Activated T-cell treated with anti-CD3 and anti-CD28 coated beads, Interleukin-2, amount 50 U/mL, for 48 hours (primary cell): ENCODE measurements at places on chromosomes 7 and 10.
A peak's percentile ranks its signal among the peaks of the same experiment; 100 is the strongest.

- no peak for DNase-seq
Measured at GRCh38 chr10:1190791-1191490, 134.8 kb downstream of the WDR37 start.

- no peak for DNase-seq
Measured at GRCh38 chr7:20223356-20223755, 6.2 kb upstream of the MACC1 start.

DNA sequence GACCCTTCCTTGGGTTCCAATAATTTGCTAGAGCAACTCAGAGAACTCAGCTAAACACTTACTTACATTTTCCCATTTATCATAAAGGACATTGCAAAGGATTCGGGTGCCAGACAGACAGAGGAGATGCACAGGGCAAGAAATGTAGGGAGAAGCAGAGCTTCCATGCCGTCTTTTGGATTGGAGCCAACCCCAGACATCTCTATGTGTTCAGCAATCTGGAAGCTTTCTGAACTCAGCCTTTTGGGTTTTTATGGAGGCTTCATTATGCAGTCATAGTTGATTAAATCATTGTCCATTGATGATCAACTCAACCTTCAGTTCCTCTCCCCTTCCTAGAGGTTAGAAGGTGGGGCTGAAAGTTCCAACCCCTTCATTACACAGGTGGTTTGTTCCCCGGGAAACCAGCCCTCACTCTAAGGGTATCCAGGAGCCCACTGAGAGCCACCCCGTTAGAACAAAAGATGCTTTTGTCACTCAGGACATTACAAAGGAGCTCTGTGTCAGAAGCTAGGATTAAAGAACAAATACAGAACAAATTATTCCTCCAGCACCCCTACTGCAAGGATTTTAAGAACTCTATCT lies 211.9 kb upstream of the VSTM2A start:
- no peak for DNase-seq

- no peak for DNase-seq
Measured at GRCh38 chr7:128008744-128009143, 22.5 kb downstream of the LRRC4 start.

GRCh38 chr10:95289003-95289920 lies 1.5 kb downstream of the PDLIM1 start:
- DNase-seq: no peak

DNA sequence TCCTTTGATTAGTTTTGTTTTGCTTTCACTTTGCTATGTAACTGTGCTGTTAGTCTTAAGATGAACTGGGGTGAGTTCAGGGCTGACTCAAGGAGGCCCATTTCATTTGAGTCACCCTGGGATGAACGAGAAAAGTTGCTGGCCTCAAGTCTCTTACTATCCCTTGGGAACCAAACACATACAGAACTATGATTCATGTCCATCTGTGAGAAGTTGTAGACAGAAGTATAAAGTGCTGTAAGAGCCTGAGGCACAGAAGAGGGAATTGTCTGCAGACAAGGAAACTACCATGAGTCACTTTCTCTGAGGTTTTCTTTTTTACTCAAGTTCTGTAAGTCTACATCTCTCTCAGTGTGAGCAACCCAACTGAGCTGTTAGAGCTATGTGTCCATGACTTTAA lies 179.8 kb upstream of the CSTF2T start:
- peak; percentile 37 for DNase-seq

GRCh38 chr7:86947929-86948328 lies 111.5 kb downstream of the ELAPOR2 start:
- DNase-seq: no peak

GRCh38 chr10:89604200-89604599 lies 40.8 kb downstream of the PANK1 start:
- no peak for DNase-seq

GRCh38 chr7:158074896-158075632 lies 512.6 kb downstream of the PTPRN2 start:
- DNase-seq: no peak

DNA sequence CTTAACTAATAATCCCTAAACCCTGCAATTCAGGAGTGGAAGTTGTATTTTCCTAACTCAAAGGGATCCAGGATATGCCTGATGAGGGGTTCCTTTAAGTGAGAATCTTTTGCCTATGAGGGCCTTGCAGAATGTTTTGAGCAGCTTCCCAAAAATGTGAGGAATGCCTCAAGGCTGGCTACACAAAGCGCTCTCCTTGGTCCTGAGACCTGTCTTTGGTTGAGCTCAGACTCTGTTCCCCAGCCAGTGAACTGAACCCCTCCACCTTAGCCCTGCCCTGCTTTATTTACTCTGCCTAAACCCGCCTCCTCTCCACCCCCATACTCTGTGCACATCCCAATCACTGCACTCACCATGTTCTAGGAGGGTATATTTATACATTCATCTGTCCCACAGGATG lies 108.6 kb downstream of the NRCAM start:
- no peak for DNase-seq

DNA sequence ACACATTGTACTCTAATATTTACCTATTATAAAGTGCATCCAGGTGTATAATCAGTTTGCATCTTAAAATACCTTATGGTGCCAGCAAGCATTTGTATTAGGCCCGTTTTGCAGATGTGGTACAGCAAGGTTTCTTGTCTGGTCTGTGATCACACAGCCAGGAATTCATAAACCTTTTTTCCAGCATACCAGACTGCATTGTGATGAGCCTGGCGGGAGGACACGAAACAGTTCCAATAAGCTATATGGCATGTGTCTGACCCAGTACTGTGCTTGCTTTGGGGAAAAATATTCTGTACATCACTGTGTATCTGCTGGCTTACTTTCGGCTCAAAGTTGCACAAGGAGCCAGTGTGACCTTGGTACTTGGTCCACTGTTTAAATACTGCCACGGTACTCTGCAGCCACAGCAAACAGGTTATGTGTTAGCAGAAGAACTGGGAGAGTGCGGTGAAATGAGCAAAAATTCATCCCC lies 36.3 kb downstream of the CHN2 start:
- no peak for DNase-seq

GRCh38 chr10:50740293-50740648 lies 535 bp downstream of the ASAH2B start:
- DNase-seq: peak; percentile 32

- DNase-seq: no peak
Measured at GRCh38 chr7:2003931-2004812, 228.6 kb downstream of the MAD1L1 start.

DNA sequence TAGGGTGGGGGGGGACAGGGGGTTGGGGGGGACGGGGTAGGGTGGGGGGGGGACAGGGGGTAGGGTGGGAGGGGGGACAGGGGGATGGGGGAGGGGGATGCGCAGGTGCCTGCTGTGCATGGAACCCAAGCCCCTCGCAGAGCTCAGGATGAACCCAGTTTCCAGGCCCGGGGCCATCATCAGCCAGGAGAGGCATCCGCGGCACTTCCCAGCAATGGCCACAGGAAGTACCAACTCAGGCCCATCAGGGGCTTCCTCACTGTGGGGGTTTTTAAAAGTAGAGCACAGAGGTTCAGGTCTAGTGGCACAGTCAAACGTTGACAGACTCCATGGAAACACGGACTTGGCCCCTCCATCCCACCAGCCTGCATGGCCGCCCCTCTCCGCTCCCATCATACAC lies 172.7 kb downstream of the DIP2C start:
- no peak for DNase-seq

DNA sequence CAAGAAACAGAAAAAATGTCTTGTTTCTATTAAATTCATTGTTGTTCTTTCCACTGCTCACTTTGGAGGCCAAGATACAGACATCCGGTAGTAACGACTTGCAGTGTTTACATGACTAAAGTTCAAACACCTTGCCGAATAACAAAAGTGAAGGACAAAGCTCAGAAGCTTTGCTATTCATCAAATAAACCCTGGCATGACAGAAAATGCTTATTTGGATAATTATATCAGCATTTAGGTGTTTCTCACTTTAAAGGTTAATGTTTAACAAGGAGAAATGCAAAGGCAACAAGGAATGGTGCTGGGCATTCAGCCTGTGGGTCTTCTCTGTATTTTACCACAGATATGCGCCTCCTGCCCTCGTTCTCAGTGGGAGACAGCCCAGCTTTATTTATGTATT lies 5.4 kb upstream of the PTF1A start:
- no peak for DNase-seq

DNA sequence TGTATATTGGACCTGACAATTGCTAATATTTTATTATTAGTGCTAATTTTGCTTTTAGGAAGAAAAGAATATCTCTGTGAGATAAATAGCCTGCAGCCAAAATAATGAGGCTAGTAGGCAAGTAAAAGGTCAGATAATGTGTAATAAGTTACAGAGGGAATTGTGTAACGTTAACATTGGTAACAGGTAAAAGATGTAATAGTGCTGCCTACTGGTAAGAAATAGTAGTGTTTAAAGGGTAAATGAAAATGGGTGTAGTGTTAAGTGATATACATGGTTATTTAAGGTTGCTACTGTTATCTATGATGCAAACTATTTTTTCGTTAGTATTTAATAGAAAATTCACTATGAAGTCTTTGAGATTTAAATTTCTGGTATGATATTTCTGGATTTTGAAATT lies 9.2 kb upstream of the FOXP2 start:
- DNase-seq: no peak

GRCh38 chr10:112345743-112346142 lies 28.2 kb upstream of the ACSL5 start:
- no peak for DNase-seq

DNA sequence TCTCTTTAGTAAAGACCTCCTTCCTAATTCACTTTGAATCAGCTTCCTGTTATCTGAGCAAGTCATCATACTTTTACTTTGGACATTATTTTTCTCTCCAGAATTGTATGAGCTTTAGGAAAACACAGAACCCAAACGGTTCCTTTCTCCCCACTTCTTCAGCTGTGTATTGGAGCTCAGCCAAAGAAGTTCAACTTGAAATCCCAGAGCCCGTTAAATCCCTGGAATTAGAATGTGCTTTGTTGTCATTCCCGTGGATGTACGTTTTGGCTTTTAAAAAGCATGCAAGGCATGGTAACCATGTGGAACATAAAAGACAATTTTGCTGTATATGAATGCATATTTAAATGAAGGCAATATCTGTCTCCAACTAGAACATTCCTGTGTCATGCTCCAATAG lies 46.6 kb downstream of the AGMO start:
- DNase-seq: no peak
